Umbilical cord (tissue), 2 donors: ENCODE measurements at places on chromosomes 3 and 15. TPM values are rescaled to one million over a fixed set of nuclear protein-coding genes. Genes with fewer than 3 reads are reported as not detected.

CYB561D2 gene
- 15.4 TPM for total RNA-seq

DNA sequence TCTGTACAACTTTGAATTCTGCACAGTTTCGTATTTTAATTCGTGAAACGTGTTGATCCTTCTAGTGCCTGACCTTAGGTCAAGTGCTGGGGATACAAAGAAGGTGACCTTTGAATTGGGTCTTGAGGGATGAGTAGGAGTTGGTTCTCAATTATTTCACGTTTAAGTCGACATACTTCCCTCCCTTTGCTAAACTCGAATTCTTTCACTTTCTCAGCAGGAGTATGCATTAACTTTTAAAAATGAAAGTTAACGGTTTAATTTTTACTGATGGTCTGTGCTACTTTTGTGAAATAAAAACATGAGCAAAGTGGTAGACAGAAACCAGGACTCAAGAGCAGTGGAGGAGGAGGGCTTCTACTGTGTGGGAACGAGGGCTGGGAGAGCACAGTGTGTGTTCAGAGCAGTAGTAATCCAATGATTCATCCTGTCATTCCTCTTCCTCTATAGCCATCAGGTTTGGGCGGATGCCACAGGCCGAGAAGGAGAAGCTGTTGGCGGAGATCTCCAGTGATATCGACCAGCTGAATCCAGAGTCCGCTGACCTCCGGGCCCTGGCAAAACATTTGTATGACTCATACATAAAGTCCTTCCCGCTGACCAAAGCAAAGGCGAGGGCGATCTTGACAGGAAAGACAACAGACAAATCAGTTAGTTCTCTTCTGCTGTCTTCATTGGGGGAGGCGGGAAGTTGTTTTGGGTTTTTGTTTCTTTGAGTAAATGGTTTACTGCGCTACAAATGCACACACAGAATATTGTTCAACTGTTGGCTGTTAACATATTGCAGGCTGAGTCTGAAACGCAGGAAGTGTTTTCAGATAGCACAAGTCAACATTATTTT is 78.6 kb upstream of the TSEN2 start:
- DNase-seq: peak; percentile 43

DNA sequence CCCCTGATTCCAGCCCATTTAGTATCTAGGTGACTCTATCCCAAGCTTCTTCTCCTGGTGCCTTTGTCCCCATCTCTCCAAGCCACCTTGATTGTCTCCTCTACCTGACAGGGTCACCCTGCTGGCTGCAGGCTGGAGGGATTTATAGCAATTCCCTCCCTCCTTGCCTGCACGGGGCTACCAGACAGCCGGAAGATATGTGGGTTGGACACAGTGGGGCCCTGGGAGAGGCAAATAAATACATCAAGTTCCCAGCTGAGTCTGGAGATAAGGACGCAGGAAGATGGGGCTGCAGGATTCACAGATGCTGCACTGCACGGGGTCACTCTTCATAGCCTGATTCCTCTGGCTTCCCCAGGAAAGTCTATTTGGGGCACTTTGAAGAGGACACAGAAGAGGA is 9.3 kb upstream of the ISLR2 start:
- DNase-seq: no peak

GALNT15 gene
- 3.9 TPM for total RNA-seq

GRCh38 chr15:74311734-74312444 is 55.6 kb downstream of the CYP11A1 start:
- DNase-seq: no peak

DNA sequence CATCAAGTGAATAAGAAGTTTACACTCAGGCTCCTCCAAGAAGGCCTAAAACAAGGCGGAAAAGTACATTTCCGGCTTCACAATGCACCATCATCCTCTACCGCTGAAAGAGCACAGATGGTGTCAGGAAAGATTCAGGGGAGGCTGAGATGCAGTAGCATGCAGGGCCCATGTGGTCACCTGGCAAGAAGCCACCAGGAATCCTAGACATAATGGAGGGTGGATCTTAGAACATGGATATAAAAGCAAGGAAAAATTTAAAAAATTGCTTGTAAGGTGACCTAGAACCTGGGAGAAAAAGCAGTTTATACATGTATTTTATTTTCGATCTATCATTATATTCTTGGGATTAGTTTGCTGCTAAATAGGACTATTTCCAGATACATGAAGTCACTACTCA is 21.9 kb upstream of the OTOL1 start:
- no peak for DNase-seq

GRCh38 chr3:194121891-194122631 is 13.9 kb upstream of the HES1 start:
- DNase-seq: no peak
